Omental fat pad (tissue), 4 donors: ENCODE measurements at places on chromosomes 2 and 18. TPM values are rescaled to one million over a fixed set of nuclear protein-coding genes. Genes with fewer than 3 reads are reported as not detected.

- DNase-seq, result no peak
Observed at GRCh38 chr18:8084160-8084559, 517.0 kb downstream of the PTPRM start.

KIAA2012 gene
- total RNA-seq, result not detected

GRCh38 chr2:168470320-168471162 is 14.5 kb downstream of the CERS6 start:
- DNase-seq, result no peak

GRCh38 chr2:113214141-113214540 is 40.4 kb downstream of the PSD4 start:
- no peak for DNase-seq

GRCh38 chr2:199111458-199111857 is 346.3 kb downstream of the SATB2 start:
- DNase-seq, result no peak

DNA sequence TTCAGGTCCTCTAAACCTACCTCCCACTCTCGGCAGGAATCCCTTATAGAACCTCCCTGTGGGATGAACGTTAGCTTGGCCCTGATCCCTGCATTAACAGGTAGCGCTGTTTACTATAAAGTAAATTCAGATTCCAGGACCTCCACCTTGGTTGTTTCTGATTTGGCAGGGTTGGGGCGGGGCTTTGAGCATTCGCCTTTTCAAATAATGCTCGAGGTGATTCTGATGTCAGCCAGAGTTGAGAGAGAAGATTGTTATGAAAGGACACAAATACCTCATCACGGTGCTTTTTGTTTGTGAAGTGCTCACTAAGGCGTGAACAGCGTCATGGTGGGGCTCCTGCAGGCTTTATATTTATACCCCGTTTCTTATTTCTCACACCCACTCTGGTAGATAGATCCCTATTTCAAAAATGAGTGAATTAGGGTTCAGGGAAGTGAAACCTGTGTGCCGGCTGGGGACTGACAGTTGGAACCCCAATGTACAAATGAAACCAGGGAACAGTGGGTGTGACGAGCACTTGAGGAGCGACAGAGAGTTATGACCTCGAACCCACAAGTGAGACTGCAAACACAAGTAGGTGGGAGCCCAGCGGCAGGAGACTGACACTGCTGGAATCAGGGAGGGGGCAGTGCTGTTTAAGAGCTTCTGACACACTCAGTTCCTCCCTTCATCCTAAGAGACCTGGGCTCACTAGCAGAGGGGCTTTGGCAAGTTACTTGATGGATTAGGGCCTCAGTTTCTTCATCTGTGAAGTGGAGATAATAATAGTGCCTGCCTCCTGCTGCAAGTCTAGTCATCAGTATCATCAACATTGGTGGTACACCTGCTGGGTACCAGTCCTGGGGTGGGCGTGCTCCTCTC is 14.2 kb upstream of the CXCR4 start:
- DNase-seq, result no peak
